WERI-Rb-1 (cell line): ENCODE measurements at places on chromosomes 7 and 10.
A peak's percentile ranks its signal among the peaks of the same experiment; 100 is the strongest.

GRCh38 chr10:110009736-110010475 lies 2.1 kb downstream of the ADD3 start:
- DNase-seq: no peak

GRCh38 chr10:76428551-76429367 lies 997.3 kb downstream of the LRMDA start:
- DNase-seq: no peak

DNA sequence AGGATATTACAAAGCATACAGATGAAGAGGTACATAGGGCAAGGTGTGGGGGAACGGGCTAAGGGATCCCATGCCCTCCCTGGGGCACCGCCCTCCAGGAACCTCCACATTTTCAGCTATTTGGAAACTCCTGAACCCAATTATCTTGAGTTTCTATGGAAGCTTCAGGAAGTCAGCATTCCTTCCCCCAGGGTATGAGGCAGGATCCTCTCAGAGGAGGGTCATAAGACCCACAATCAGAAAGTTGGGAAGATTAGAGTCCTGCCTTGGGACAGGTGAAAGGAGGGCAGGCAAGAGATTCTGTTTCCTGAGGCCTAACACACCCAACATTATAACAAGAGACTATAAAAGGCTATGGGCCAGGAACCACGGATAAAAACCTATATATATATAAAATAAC lies 98.0 kb downstream of the RALA start:
- DNase-seq: no peak

DNA sequence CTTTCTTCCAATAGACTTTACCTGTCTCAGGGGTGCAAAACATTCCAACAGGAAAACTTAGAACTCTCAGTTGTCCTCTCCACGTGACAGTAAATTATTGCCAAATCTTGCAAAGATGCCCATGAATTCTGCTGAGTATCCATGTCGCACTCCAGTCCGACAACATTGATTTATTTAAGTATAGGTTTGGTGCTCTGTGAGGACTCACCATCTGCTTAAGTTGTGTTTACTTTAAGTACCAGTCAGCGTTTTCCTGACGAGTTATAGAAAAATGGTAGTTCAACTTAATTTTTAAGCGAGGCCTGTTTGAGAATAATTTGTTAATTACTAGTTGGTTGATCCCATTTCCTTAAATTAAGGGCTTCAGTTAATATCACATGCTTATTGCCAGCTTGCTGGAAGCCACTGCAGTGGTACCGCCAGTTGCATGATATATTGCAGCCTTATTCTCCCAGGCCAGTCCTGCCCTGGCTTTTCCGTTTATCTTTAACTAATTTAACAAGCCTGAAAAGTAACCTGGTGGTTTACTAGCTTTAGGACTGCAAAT lies 27.8 kb downstream of the CREB5 start:
- DNase-seq: no peak

- DNase-seq: no peak
Observed at GRCh38 chr7:149801816-149802215, 28.4 kb upstream of the ZNF467 start.

- peak; percentile 52 for DNase-seq
Observed at GRCh38 chr10:59905066-59905730, 1.2 kb downstream of the CCDC6 start.

DNA sequence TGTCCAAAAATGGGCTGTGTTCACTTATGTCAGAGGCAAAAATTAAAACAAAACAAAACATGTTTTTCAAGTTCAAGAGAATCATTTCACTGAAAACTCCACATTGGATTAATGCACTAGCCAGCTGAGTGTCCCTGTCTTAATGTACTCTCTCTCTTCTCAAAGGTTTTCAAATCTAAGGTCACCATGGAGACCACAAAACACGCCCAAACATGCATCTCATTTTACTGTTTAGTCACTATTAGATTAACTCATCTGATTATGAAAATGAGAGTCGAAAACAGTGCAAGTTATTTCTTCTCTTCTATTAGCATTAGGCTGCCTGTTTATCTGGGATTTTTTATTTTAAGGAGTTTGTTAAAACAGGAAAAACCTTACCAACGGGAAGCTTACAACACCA lies 70.8 kb upstream of the ASAH2 start:
- DNase-seq: no peak

GRCh38 chr7:101990811-101991418 lies 173.5 kb downstream of the CUX1 start:
- no peak for DNase-seq

DNA sequence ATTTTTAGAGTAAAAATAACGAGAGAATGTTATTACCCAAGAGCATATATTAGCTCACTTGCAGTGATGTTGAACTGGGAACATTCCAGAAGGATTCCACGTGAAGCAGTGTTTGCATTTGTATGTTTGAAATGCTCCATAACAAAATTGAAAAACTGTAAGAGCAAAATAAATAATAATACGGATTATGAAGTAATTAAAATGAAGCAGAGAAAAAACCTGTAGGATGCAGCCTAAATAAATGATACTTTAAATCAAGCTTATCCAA lies 203.3 kb downstream of the BAMBI start:
- no peak for DNase-seq

- no peak for DNase-seq
Observed at GRCh38 chr7:153004341-153004740, 244.8 kb downstream of the ACTR3B start.

- no peak for DNase-seq
Observed at GRCh38 chr7:141157138-141157765, 83.4 kb downstream of the TMEM178B start.

DNA sequence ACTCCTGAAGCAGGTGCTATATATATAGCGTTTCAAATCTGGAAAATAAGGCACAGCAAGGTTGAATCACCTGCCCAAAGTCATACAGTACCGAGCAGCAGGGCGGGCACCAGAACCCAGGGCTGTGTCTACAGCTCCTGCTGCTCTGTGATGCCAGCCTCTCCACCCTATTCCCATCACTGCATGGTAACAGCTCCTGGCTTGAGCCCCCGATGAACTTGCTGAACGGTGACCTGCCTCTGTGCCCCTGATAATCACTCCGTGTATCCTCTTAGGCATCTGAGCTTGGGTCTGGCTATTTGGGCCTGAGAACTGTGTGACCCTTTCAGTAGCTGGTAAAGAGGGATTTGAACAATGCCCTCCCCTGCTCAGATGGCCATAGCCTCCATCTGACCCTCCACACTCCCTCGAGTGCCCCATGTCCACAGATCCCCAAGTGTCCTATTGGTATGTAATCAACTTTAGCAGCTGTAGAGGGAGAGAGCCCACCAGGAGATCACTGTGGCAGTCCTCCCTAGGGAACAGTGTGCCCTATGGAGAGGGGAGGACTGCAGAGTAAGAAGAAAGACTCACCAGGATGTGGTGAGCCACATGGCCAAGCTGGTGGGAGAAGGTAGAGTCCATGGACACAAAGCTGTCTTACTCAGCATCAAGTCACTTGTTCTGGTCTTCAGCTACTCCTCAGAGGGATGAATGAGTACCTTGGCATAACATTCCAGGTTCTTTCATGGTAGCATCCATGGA lies 1.1 kb upstream of the ARHGAP22 start:
- no peak for DNase-seq

- no peak for DNase-seq
Observed at GRCh38 chr7:5692112-5692844, 89.2 kb downstream of the RNF216 start.

DNA sequence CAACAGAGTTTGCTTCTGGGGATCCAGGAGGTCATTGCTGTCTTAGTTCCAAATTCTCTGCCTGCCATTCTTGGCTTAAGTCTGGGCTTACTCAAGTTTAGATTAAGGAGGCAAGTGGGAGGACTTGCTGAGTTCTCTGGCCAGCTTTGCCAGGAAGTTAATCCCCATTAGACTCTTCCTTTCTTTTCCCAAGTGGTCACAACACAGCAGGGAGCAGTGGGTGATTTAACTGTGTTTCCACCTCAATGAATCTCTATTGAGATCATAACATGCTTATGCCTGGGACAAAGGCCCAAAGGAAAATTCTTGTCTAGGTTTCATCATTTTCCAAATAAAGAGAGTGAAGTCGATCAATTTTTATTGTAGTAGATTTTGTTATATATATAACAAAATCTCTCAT lies 1159.6 kb downstream of the SORCS3 start:
- peak; percentile 21 for DNase-seq

GRCh38 chr7:107230334-107230733 lies 61.5 kb downstream of the HBP1 start:
- no peak for DNase-seq

GRCh38 chr7:148211740-148212151 lies 378.8 kb upstream of the C7orf33 start:
- DNase-seq: no peak

DNA sequence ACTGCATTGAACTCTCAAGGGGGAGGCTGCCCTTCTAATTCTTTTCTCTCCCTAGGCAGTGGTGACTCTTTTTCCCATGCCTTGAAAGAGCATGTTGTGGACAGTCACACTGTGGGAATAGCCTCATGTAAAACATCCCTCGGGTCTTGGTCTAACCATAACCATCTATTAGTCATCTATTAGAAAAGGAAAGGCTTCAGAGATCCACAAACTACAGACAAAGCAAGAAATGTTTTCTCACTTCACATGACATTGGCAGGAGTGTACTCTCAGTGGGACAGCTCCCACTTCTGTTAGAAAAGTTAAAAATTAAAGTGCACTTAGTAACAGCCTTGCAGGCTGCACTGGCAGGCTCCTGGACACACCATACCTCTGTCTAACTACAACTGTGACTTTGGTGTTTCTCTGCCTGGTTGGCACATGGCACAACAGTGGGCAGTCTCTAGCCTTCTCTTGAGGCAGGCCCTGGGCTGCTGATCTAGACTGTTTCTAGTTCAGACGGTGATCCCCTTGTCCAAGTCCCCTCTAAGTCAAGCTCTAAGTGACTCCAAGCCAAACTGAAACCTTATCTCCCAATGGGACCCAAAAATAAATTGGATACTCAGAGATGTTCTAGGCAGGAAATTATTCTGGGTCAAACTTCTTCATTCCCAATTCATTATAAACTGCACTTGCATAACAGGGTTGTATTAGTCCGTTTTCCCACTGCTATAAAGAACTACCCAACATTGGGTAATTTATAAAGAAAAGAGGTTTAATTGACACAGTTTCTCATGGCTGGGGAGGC lies 57.9 kb upstream of the ITGB1 start:
- DNase-seq: no peak

DNA sequence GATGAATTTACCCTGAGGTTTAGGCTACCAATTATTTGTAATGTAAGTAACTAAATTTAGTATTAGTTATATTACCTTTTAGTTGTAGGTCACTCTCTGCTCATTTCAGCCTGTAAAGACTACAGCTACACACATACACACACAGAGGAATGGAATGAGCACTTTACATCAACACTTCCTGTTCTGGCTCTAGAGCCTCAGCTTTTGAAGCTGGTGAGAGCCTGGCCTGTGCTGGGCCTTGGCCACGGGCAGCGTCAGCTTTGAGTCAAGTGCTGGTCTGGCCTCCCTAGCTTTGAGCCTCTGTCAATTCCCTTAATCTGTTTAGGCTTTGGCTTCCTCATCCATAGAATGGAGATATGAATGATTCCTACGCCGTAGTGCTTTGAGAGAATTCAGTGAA lies 141.7 kb downstream of the EGFR start:
- no peak for DNase-seq

DNA sequence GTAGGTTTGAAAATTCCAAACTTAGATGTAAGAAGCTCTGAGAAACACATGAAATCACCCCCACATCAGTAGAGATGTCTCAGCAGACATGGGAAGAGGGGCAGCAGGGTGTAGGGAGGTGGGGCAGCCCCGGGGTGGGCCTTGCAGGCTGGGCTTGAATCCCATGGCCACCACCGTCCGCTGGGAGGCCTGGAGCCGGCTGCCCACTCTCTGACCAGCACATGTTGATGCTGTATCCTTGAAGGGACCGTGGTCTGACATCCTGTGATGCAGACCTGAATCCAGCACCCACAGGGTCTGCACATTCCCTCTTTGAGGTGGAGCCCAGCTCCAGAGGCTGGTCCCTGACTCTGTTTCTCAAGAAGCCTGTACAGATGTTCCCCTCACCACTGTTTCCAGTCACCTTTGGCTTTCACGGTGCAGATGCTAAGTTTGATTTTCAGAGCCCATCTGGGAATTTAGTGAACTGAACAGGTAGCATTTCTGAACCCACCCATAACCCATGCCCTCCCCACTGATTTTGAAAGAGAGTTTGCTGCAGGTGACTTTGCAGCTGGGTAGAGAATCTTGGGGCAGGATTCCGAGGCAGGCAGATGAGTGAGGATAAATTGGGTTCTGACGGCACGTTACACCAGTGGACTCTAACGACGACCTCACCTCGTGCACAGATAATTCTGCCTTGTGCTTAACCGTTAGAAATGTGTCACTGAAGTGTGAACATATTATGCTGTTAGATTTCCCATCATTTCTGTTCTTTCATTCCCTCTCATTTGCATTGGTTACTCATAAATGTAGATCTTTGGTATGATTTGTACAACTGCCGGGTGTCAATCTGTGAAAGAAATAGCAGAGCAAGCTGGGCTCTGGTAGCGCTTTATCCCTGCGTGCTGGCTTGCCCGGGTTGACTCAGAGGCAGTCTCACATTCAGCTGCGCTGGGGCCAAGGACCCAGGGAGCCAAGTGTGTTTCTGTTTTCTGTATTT lies 45.7 kb downstream of the IKZF1 start:
- DNase-seq: no peak

GRCh38 chr7:157506268-157506667 lies 169.5 kb downstream of the DNAJB6 start:
- DNase-seq: no peak

GRCh38 chr7:620056-620455 lies 100.4 kb upstream of the PDGFA start:
- no peak for DNase-seq

- no peak for DNase-seq
Observed at GRCh38 chr7:55288070-55288824, 76.9 kb upstream of the LANCL2 start.

DNA sequence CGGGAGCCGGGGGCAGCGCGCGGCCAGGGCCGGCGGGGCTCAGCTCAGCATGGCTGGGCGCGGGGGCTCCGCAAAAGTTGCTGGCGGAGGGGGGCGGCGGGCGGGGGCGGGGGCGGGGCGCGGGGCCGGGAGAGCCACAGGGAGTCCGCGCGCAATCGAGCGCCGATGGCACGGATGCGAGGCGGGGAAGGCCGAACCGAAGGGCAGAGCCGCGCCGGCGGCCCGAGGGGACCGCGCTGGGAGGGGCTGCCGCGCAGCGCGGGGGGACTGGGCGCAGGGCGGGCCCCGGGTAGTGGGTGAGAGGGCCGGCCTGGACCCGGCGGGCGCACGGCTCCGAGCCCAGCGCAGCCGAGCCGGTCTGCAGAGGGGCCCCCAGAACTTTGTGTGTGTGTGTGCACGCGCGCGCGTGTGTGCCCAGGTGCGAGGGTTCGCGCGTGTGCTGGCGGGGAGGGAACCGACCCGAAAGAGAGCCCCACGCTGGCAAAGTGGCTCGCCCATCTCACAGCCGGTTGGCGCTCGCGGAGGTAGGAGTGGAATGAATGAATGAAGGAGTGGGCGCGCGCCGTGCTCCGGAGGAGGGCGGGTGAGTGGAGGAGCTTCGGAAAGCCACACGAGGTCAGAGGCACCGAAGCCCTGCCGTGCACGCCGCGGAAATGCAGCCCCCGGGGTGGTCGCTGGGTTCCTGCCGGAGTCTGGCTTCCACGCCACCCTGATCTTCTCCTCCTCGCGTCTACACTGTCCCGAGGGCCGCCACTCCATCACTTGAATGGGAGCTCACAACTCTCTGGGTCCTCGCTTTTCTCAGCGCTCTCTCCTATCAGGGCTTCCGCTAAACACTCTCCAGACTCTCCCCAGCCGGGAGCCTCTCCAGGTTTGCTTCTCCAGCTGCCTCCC lies at the start of gene HIPK2:
Gene HIPK2, minus strand, starts transcription at position 51 of the 894 bp plus-strand sequence. CDS start 375 bp downstream, outside the sequence.
- peak; percentile 87 for DNase-seq
